Mesothelial cell of epicardium (in vitro differentiated cells): ENCODE measurements at places on chromosomes 7 and 10. TPM values are rescaled to one million over a fixed set of nuclear protein-coding genes. Genes with fewer than 3 reads are reported as not detected.

GRCh38 chr10:69461243-69462025, 10.2 kb downstream of the TSPAN15 start:
- DNase-seq, result no peak

DNA sequence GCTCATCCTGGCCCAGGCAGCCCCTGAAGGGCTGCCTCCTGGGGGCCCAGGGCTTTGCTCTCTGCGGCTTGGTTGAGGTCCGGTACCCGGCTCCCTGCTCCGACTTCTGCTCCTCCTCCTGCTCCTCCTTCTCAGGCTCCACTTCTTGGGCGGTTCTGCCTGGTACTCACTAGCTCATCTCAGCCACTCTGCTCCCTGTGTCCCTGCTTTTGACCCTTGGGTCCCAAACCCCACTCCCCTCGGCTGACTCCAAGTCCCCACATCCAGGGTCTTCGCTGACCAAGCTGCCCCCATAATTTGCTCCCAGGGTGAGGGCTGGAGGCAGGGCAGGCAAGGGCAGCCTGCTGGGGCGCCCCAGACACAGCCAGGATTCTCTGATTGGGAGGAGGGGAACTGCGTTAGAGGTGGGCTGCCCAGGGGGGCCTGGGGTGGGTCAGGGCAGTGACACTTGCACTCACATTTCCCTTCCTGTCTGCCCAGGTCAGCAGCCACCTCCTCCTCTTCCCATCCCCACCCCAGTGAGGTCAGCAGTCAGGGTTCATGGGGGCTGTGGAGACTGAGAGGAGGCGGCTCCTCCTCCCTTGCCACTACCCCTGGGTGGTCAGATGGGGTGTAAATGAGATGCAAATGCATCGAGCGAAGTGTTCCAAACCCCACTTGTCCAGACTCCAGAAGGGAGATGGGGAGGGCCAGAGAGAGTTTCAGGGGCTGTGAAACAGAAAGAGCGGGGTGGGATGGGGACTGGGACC, 2.2 kb downstream of the SMARCD3 start:
- no peak for DNase-seq

GRCh38 chr7:97418312-97418711, 300.8 kb downstream of the SDHAF3 start:
- no peak for DNase-seq

- DNase-seq, result no peak
These were observed 251.7 kb downstream of the ZMYND11 start for GRCh38 chr10:386771-387592.

DNA sequence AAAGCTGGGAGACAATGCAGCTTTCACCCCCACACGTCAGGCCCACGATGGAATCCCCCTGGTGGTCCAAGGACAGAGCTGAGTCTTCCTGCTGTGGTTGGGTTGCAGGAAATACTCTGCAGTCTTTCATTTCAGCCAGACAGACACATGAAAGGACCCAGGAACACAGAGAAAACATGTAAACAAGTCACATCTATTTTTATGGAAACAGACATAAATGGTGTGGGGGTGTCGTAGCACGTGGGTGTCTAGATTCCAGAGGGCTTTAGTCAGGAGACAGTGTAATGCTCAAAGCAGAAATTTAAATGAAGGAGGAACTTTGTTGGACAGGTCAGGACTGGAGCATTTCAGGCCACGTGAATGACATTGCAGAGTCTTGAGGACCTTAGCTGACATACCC, 444.6 kb downstream of the SUGCT start:
- no peak for DNase-seq

DNA sequence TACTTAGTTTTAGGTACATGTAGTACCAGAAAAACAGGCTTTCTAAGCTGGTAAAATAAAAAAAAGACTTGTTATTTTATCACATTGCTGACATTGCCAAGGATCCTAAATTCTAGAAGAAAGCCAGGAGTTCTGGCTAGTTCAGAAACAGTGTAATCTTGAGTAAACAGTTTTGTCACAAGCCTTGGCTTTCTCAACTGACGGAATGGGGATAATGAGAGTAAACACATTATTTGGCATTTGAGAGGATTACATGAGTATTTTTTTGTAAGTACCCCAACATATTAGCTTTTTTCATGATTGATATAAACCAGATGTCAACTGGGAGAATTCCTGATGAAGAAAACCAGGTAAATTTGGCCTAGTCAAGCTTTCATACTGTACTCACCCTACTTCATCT, 269.8 kb downstream of the SORCS1 start:
- no peak for DNase-seq

GRCh38 chr10:110471566-110472139, 26.1 kb upstream of the DUSP5 start:
- DNase-seq, result no peak

DNA sequence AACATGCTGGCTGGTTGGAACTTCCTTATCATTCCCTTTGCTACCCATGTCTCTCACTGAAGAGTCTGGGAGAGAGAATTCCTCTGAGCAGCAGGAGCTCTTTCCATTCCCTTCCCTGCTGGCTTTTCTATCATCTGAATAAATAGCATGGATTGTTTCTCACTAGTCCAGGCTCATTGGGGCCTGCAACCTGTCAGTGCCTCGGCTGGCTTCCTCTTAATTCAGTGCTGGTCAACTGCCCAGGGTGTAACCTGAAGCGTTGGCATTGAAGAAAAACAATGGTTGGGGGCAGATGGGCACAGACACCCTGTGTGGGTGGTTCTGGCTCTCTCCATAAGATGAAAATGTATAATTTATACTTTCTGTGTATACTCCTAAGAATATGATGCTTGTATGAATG, 155.6 kb downstream of the ANLN start:
- no peak for DNase-seq

- DNase-seq, result no peak
These were observed 97.8 kb downstream of the PAXIP1 start for GRCh38 chr7:154905146-154905545.

DNA sequence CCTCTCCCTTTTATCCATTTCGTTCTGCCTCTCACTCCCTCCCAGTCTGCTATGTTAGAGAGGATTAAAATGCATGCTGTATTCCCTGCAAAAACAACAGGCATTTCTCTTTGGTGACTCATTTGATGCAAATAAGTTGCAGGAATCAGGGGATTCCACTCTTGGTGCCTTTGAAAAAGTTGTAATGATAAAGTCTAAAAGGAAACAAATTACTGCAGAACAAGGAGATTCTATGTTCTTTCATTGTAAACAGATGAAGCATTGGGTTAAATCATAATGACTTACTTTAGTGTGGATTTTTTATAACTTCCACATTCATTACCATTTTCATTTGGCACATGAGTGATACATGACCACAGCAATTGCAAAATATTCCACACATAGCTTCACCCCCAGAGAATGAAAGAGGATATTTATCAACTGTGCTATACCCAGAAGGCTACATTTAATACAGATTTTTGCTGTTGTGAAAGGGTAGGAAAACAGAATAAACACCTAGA, 33.4 kb upstream of the ABLIM1 start:
- no peak for DNase-seq

GRCh38 chr7:16660702-16661464, 14.9 kb downstream of the BZW2 start:
- DNase-seq, result no peak

- no peak for DNase-seq
These were observed 121.1 kb downstream of the CXCL12 start for GRCh38 chr10:44263771-44264170.

DNA sequence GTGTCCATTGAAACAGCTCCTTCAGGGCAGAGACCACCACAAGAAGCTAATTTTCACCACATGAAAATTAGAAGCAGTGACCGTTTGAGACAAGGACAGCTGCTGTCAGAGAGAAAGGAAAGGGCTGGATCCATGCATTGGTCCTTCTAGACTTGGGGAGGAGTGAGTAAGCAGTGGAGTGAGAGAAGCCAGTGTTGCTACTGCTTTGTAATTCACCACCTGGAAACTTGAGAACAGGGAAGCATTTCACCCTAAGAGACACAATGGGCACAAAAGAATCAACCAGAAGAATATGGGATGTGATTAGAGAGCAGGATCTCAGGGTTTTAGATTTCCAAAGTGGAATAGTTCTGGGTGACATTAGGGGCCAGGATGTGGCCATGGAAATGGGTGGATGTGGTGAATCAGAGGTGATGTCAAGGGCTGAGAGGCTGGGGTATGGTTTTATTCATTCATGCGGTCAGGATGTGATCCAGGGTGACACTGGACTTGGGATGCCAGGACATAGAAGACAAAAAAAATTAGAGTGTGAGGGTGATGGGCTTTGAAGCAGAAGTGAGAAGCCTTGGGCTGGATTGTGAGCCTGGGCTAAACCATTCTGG, 61.6 kb downstream of the DENND11 start:
- DNase-seq, result no peak

DNA sequence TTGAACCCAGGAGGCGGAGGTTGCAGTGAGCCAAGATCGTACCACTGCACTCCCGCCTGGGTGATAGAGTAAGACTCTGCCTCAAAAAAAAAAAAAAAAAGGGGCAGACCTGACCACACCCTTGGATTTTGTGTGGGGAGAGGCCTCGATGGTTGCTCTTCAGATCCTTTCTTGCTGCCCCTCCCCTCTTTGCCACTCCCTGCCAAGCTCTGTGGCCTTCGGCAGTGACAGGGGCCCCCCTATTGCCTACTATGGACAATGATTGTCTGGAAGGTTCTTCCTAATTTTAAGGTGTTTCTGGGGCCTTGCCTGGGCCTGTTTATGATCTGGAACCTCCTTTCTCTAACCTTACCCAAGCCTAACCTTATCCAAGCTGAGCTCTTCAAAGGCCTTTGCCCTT, 795 bp downstream of the PRF1 start:
- no peak for DNase-seq

DNA sequence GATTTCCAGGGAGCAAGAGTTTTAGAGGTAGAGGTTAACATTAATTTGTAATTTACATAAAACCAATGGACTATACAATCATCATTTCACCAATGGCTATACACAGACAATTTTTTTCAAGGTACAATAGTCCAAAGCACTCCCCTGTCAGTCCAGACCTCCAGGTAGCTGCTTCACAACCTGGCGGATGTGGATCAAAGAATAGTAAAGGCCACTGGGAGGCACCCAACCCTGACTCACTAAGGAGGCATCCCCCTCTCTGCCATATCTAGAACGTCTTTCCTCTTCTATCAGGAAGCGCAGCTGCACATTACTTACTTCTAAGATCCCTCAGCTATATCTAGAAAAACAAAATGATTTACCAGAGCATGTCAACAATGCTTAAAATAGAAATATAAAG, 217.7 kb upstream of the AOAH start:
- no peak for DNase-seq

Gene ANXA11
- 215 to 238 TPM (median 226 TPM) in 3 replicates for total RNA-seq

Gene AKR1C4
- not detected in 3 replicates for total RNA-seq

Gene EVX1
- total RNA-seq, result 1.4 to 2.1 TPM (median 1.8 TPM) in 3 replicates

Gene PDE6C
- not detected in 3 replicates for total RNA-seq

Gene PGAM2
- 0.99 to 1.7 TPM (median 1.2 TPM) in 3 replicates for total RNA-seq

Gene HTR5A
- total RNA-seq, result not detected in 3 replicates

Gene RSPH10B2
- total RNA-seq, result 0.45 to 0.95 TPM in 2 of 3 replicates, not detected in the other

Gene ZNF786
- total RNA-seq, result 10.9 to 12.1 TPM (median 11.0 TPM) in 3 replicates

Gene MALRD1
- 8.4 to 11.1 TPM (median 10.4 TPM) in 3 replicates for total RNA-seq

Gene CALML3
- total RNA-seq, result 0.07 TPM in 1 of 3 replicates, not detected in the others

Gene HMX2
- total RNA-seq, result not detected in 3 replicates

Gene ADAM12
- total RNA-seq, result 10.1 to 13.4 TPM (median 13.3 TPM) in 3 replicates
